CD4-positive, CD25-positive, alpha-beta regulatory T cell (primary cell): ENCODE measurements at places on chromosomes 7 and 10. TPM values are rescaled to one million over a fixed set of nuclear protein-coding genes. Genes with fewer than 3 reads are reported as not detected.
A peak's percentile ranks its signal among the peaks of the same experiment; 100 is the strongest.

- DNase-seq = peak; percentile 17
Measured at GRCh38 chr7:95330204-95330960, 6.0 kb upstream of the PON1 start.

DNA sequence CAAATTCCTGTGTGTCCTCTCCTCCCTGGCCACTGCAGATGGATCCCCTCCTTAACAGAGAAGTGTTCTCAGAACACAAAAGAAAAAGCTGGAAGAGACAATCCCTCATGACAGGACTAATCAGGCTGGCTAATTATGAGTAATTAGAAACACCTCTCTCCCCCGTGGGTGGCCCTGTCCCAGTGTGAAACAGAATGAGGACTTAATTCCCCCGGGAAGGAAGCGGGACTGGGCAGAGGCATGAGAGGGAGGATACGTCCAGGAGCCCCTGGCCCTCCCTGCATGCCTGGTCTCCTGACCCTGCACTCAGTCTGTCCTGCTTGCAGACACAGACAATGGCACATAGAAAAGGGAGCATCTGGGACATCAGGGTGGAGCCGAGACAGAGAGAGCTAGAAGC is 7.6 kb upstream of the ADCYAP1R1 start:
- DNase-seq = no peak

DNA sequence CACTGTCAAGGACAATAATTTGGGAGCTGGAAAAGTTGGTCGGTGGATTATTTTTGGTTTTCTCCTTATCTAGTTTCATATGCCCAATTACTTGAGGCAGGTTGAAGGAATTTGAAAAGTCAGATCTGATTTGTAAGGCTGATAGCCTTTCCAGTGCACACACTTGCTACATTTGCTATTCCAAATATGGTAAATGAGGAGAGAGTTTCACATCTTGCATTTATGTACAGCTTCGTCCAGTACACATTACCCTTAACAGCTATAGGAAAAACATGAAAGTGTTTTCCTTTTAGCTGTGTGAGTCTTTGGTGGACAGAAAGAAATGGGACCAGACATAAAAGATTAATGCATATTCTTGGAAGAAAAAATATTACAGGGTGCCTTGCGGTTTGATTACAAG is 201.8 kb downstream of the CELF2 start:
- no peak for DNase-seq

- peak; percentile 21 for DNase-seq
Measured at GRCh38 chr10:132329565-132330485, 2.2 kb upstream of the LRRC27 start.

DNA sequence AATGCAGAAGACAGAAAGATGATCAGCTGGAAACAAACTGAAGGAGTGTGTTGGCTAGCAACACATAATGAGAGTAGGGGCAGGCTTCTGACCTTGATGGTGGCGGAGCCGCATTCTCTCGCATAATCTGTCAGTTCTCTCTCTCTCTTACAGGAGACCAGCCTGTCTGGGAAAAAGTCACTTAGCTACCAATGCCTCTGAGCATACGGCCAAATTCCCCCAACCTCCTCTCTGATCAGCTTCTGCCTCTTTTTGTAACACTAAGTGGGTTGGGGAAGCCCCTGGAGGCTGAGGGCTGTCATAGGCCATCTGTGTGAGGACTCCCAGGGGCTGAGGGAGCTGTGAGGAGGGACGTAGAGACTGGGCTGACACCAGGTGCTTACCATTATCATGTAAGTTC is 104.6 kb downstream of the HIPK2 start:
- DNase-seq = peak; percentile 22

- no peak for DNase-seq
Measured at GRCh38 chr7:130350945-130351790, 6.6 kb downstream of the CPA5 start.

- no peak for DNase-seq
Measured at GRCh38 chr7:38542156-38542555, 89.0 kb downstream of the AMPH start.

DNA sequence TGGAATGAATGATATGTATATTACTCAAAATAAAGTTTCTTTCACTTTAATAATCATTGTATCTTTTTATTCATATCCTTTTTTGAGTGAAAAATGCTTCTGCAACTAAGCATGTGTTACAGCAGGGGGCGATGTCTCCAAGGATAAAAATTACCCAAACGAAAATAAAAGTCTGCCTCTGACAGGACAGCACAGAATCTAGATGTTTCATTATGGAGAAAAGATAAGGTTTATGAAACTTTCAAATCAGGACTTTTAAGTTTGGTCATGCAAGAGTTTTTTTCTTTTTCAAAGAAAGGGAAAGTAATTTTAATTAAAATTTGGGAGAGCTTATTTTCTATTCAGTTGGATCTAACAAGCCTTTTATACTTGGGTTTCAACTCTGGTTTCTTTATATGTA is 48.4 kb downstream of the TES start:
- peak; percentile 65 for DNase-seq

DNA sequence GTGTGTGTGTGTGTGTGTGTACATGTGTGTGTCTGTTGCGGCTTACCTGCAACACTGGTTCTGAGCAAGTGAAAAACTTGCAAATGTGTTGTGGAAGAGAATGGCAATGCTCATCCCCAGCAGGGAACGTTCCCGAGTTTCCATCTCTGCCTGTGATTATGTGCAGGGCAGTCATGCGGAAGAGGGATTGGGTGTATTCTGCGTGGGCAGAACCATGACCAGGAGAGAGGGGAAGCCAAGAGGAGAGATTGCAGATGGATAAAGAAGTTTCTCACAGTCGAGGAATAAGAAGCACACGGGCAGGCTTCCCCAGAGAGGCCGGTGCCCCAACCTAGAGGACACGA is 99.9 kb downstream of the CTBP2 start:
- no peak for DNase-seq

- DNase-seq = no peak
Measured at GRCh38 chr10:129375912-129376311, 91.1 kb upstream of the MGMT start.

DNA sequence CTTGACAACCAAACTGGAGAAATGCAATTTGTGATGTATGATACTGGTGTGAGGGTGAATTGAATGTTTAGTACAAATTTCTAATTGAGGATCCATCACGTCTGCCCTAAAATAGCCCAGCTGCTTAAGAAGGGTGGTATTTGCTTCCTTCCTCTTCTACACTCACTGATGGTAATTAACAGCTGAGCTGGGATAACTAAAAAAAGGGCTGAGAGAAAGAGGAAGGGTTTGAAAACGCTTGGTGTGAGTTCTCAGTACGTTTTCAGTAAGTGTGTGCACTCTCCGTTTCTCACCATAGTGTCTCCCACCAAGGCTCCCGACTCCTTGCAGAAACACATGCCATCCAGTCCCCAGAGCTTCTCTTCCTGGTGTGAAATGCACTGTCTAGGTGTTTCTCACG is 54.3 kb downstream of the MAP3K8 start:
- DNase-seq = no peak

- no peak for DNase-seq
Measured at GRCh38 chr7:83359108-83359507, 196.4 kb upstream of the PCLO start.

FOXI2 gene
- total RNA-seq = not detected

SLC26A3 gene
- not detected for total RNA-seq

OR9A2 gene
- not detected for total RNA-seq

SNCG gene
- total RNA-seq = not detected

SFTPA1 gene
- total RNA-seq = not detected

NXPH1 gene
- not detected for total RNA-seq

NDUFB8 gene
- total RNA-seq = 183 TPM

CALML3 gene
- not detected for total RNA-seq
